A549 treated with CORT108297 at 1 μM for 4 hours (cell line): ENCODE measurements at places on chromosomes 12 and 14. TPM values are rescaled to one million over a fixed set of nuclear protein-coding genes. Genes with fewer than 3 reads are reported as not detected.

SLC41A2 gene
- total RNA-seq: 21.6 to 25.4 TPM (median 22.3 TPM) in 5 replicates

DACT1 gene
- total RNA-seq: 0.50 to 0.65 TPM (median 0.59 TPM) in 5 replicates

GPR135 gene
- 0.82 to 1.2 TPM (median 1.1 TPM) in 5 replicates for total RNA-seq

PZP gene
- not detected in 5 replicates for total RNA-seq

RNASE3 gene
- not detected in 5 replicates for total RNA-seq

CLEC4A gene
- 0.15 to 0.31 TPM (median 0.21 TPM) in 3 of 5 replicates, not detected in the others for total RNA-seq

SINHCAF gene
- 38.4 to 52.9 TPM (median 44.6 TPM) in 5 replicates for total RNA-seq

FSCB gene
- not detected in 5 replicates for total RNA-seq

MTA1 gene
- total RNA-seq: 56.8 to 96.1 TPM (median 85.8 TPM) in 5 replicates

GLIPR1L1 gene
- not detected in 5 replicates for total RNA-seq

TMEM179 gene
- 0.21 to 0.32 TPM (median 0.28 TPM) in 5 replicates for total RNA-seq

KRT6C gene
- total RNA-seq: not detected in 5 replicates

FMNL3 gene
- 1.3 to 2.2 TPM (median 1.9 TPM) in 5 replicates for total RNA-seq

ANKS1B gene
- 0.20 to 0.63 TPM (median 0.48 TPM) in 5 replicates for total RNA-seq

PIK3C2G gene
- not detected in 5 replicates for total RNA-seq

SPX gene
- 1.9 to 2.9 TPM (median 2.5 TPM) in 5 replicates for total RNA-seq

TAS2R8 gene
- not detected in 5 replicates for total RNA-seq

VRTN gene
- not detected in 5 replicates for total RNA-seq

RNASE7 gene
- total RNA-seq: not detected in 5 replicates

KRT7 gene
- 4,100 to 4,959 TPM (median 4,677 TPM) in 5 replicates for total RNA-seq

B4GALNT3 gene
- total RNA-seq: 0.43 to 0.81 TPM (median 0.59 TPM) in 5 replicates

COX8C gene
- not detected in 5 replicates for total RNA-seq

MMP17 gene
- total RNA-seq: 10.2 to 16.9 TPM (median 12.1 TPM) in 5 replicates

PAN2 gene
- 16.2 to 19.1 TPM (median 17.9 TPM) in 5 replicates for total RNA-seq

KCNK10 gene
- not detected in 5 replicates for total RNA-seq

KRT85 gene
- 0.02 to 0.06 TPM (median 0.05 TPM) in 3 of 5 replicates, not detected in the others for total RNA-seq

LRRC9 gene
- not detected in 5 replicates for total RNA-seq

TSPAN19 gene
- not detected in 5 replicates for total RNA-seq

TRIP11 gene
- 5.7 to 9.9 TPM (median 7.8 TPM) in 5 replicates for total RNA-seq

PLBD2 gene
- 25.9 to 36.9 TPM (median 32.3 TPM) in 5 replicates for total RNA-seq

CPNE6 gene
- 0.05 TPM in 1 of 5 replicates, not detected in the others for total RNA-seq

STXBP6 gene
- total RNA-seq: 1.4 to 2.2 TPM (median 1.9 TPM) in 5 replicates

OR11H12 gene
- total RNA-seq: not detected in 5 replicates
